Karpas-422 (cell line): ENCODE measurements at places on chromosomes 5 and 9. TPM values are rescaled to one million over a fixed set of nuclear protein-coding genes. Genes with fewer than 3 reads are reported as not detected.

Gene FBXL7
- total RNA-seq = not detected in 2 replicates

Gene HMGXB3
- total RNA-seq = 25.0 and 36.7 TPM in 2 replicates

Gene PCDHGA4
- 11.1 and 13.5 TPM in 2 replicates for total RNA-seq

Gene BARX1
- not detected in 2 replicates for total RNA-seq
